ENCODE measurements at places on chromosomes 1 and 21. TPM values are rescaled to one million over a fixed set of nuclear protein-coding genes. Genes with fewer than 3 reads are reported as not detected.

Gene NEGR1
- total RNA-seq = under 0.01 TPM

Gene FAM76A
- 10.7 TPM for total RNA-seq

Gene LCE2A
- total RNA-seq = 0.79 TPM

Gene DIO1
- total RNA-seq = not detected

Gene DESI2
- total RNA-seq = 154 TPM

Gene PKLR
- total RNA-seq = under 0.01 TPM

Gene IPO13
- total RNA-seq = 27.2 TPM

Gene PPOX
- total RNA-seq = 16.9 TPM

Gene LHX8
- total RNA-seq = not detected

Gene FCGR3B
- total RNA-seq = not detected

Gene TAF12
- total RNA-seq = 23.3 TPM

Gene FAM163A
- not detected for total RNA-seq

Gene NID1
- total RNA-seq = 3.1 TPM

Gene BMP8B
- not detected for total RNA-seq

Gene NT5C1A
- not detected for total RNA-seq

Gene ZNF593OS
- under 0.01 TPM for total RNA-seq

Gene AK5
- total RNA-seq = 1.2 TPM

Gene ADORA1
- 0.87 TPM for total RNA-seq

Gene TMCC2
- total RNA-seq = under 0.01 TPM

Gene TAF13
- total RNA-seq = 39.7 TPM

Gene TBCE
- 19.2 TPM for total RNA-seq

Gene MAP1LC3C
- not detected for total RNA-seq

Gene GFI1
- under 0.01 TPM for total RNA-seq

Gene VSIG8
- 0.39 TPM for total RNA-seq

Gene OR2L2
- not detected for total RNA-seq

Gene IRF6
- total RNA-seq = 28.7 TPM

Gene PIGC
- 31.8 TPM for total RNA-seq

Gene DR1
- total RNA-seq = 20.8 TPM

Gene DENND2D
- 75.4 TPM for total RNA-seq

Gene FCRL2
- not detected for total RNA-seq

Gene NES
- 2.7 TPM for total RNA-seq

Gene LAD1
- total RNA-seq = 33.3 TPM

Gene WNT3A
- not detected for total RNA-seq

Gene LRRC53
- not detected for total RNA-seq

Gene ELAVL4
- total RNA-seq = not detected

Gene USP1
- total RNA-seq = 18.8 TPM

Gene GBP7
- total RNA-seq = not detected

Gene LPAR3
- total RNA-seq = 0.39 TPM

Gene LRRC38
- total RNA-seq = not detected

Gene KRTAP19-3
- not detected for total RNA-seq

Gene PGBD5
- 0.79 TPM for total RNA-seq

Gene USH2A
- total RNA-seq = under 0.01 TPM

Gene UBASH3A
- total RNA-seq = not detected

Gene EDN2
- 5.2 TPM for total RNA-seq

Gene LRIG2
- 22.0 TPM for total RNA-seq

Gene AMY1A
- not detected for total RNA-seq

Gene SLC35E2B
- 68.3 TPM for total RNA-seq

All from placental epithelial cell (primary cell).